ENCODE measurements at places on chromosomes 2 and 18. TPM values are rescaled to one million over a fixed set of nuclear protein-coding genes. Genes with fewer than 3 reads are reported as not detected.

CHRND gene
- total RNA-seq = not detected

FASTKD1 gene
- 5.0 TPM for total RNA-seq

CERKL gene
- total RNA-seq = 0.37 TPM

NAT8 gene
- total RNA-seq = 0.25 TPM

NPPC gene
- 0.68 TPM for total RNA-seq

MALL gene
- total RNA-seq = 0.63 TPM

CEBPZ gene
- 27.0 TPM for total RNA-seq

RAB31 gene
- 62.8 TPM for total RNA-seq

CFC1 gene
- not detected for total RNA-seq

ZAP70 gene
- 0.66 TPM for total RNA-seq

AQP12A gene
- total RNA-seq = not detected

ZNF396 gene
- 2.9 TPM for total RNA-seq

KIF1A gene
- total RNA-seq = 4.4 TPM

HES6 gene
- 3.1 TPM for total RNA-seq

LRRTM1 gene
- not detected for total RNA-seq

ITPRIPL1 gene
- total RNA-seq = 0.51 TPM

CCDC148 gene
- 3.5 TPM for total RNA-seq

GKN1 gene
- total RNA-seq = not detected

GFPT1 gene
- total RNA-seq = 27.8 TPM

CFAP65 gene
- total RNA-seq = 19.6 TPM

PID1 gene
- 32.4 TPM for total RNA-seq

SPDYA gene
- total RNA-seq = 0.94 TPM

INHA gene
- total RNA-seq = 75.2 TPM

MTHFD2 gene
- 33.7 TPM for total RNA-seq
